ENCODE measurements at places on chromosomes 6 and 20.

DNA sequence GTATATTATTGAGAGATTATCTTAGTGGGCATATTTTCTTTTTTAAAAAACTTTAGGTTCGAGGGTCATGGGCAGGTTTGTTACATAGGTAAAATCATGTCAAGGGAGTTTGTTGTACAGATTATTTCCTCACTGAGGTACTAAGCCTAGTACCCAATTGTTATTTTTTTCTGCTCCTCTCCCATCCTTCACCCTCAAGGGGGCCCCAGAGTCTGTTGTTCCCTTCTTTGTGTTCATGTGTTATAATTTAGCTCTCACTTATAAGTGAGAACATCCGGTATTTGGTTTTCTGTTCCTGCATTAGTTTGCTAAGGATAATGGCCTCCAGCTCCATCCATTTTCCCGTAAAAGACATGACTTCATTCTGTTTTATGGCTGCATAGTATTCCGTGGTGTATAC lies 247.9 kb upstream of the RAB32 start:
- H3K27me3 ChIP-seq: no peaks in the 10 kb centered on the region
- no peak overlapping the region for H3K4me3 ChIP-seq
- no peak overlapping the region for H3K27ac ChIP-seq
- H3K4me1 ChIP-seq: no peaks in the 10 kb centered on the region
- no peaks in the 10 kb centered on the region for H3K36me3 ChIP-seq

GRCh38 chr20:48886194-48886593 lies 35.3 kb upstream of the ARFGEF2 start:
- no peaks in the 10 kb centered on the region for H3K4me1 ChIP-seq
- H3K27me3 ChIP-seq: peaks cover 5% of the 10 kb centered on the region
- no peak for DNase-seq

DNA sequence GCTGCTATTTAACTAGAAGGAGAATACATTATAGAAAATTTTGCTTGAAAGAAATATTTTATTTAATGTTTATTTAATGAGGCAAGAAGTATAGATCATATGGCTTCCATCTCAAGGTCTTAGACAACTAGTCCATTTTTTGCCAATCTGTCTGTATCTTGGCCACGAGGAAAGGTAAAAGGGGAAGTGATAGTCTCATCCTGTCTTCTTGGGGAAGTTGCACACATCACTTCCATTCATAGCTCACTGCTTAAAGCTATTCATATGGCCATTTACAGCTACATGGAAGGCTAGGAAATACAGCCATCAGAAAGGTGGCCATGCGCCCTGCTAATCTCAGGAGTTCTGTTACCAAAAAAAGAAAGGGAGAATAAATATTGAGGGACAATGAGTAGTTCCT lies 50.8 kb downstream of the METTL24 start:
- H3K4me3 ChIP-seq: no peak overlapping the region
- peaks cover 12% of the 10 kb centered on the region for H3K27me3 ChIP-seq
- H3K27ac ChIP-seq: no peak overlapping the region
- no peak for DNase-seq
- no peaks in the 10 kb centered on the region for H3K4me1 ChIP-seq

DNA sequence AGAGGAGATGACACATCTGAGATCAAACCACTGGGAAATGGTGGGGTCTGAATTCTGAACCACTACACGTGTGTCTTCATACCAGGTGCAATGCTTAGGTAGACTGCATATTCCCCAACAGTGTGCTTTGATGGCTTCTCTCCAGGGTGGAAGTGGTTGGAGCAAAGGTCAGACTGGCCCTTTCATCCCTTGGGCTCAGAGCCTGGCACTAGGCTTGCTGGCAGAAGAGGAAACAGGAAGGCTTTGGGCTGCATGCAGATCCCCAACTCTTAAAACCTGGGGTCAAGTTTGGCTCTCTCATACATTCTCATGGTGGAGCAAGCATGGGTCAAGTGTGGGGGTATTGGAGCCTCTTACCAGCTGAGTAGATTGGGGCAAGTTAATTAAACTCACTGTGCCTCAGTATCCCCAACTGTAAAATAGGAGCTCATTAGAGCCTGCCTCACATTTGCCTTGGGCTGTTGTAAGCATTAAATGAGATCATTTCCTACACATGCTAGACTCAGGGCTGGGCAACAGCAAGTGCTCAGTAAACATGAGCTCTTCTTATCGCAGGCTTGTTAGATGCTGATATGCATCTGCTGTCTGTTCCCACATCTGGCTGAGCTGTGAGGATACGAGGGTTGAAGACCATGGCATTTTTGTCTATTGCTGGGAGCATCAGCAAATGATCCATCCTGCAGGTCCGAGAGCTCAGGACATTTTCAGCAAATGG lies 51.6 kb upstream of the FAM83D start:
- H3K4me3 ChIP-seq: no peak overlapping the region
- DNase-seq: no peak
- H3K4me1 ChIP-seq: no peaks in the 10 kb centered on the region
- peaks cover 14% of the 10 kb centered on the region for H3K27me3 ChIP-seq
- H3K27ac ChIP-seq: no peak overlapping the region

GRCh38 chr20:4141291-4142240 lies 126.2 kb upstream of the RNF24 start:
- H3K4me3 ChIP-seq: no peak overlapping the region
- no peak for DNase-seq
- no peaks in the 10 kb centered on the region for H3K4me1 ChIP-seq
- no peaks in the 10 kb centered on the region for H3K36me3 ChIP-seq
- no peaks in the 10 kb centered on the region for H3K27me3 ChIP-seq

Measured in large intestine (tissue), 12 donors.